ENCODE measurements at places on chromosomes 2 and 18.
A peak's percentile ranks its signal among the peaks of the same experiment; 100 is the strongest.

DNA sequence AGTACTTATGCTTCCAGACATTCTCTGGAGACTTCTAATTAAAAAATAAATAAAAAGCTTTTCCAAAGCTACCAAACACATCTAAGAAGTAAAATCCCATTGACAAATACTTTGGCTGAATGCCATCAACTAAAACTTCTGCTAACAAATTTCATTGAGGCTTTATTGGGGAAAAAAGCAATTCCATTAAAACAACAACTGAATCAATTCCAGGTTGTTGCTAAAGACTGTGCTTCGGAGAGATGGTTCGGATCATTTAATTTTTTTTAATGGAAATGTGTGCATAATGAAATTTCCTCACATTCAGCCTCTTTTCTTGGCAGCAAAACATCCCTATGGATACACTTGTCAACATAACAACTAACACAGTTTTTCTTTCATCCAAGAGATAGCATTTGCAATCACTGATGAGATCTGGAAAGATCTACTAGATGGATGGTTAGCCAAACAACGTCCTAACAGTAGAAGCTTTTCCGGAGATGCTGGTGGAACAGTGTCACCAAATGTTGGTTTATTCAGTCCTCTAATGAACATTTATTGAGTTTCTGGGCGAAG, 446.1 kb upstream of the FAM98A start:
- no peaks in the 10 kb centered on the region for H3K27me3 ChIP-seq
- no peaks in the 10 kb centered on the region for H3K36me3 ChIP-seq
- no peak overlapping the region for H3K27ac ChIP-seq
- no peaks in the 10 kb centered on the region for H3K4me1 ChIP-seq
- no peak for DNase-seq

DNA sequence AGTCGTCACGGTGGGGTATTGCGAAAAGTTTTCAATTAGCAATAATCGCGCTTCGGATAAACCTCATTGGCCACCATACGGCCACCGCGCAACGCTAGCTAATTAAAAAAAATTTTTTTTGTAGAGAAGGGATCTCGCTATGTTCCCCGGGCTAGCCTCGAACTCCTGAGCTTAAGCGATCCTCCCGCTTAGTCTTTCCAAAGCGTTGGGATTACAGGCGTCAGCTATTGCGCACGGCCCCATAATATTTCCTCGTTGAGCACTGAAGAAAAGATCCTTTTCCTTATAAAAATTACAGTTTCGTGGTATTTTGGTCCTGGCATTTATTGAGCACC, 759 bp upstream of the ACTR1B start:
- H3K4me3 ChIP-seq = peak overlapping the region; percentile 91
- 0 out of 2 replicates have a peak, but pooled peaks cover 6% of the 10 kb centered on the region for H3K36me3 ChIP-seq
- no peak for DNase-seq
- H3K27ac ChIP-seq = peak overlapping the region; percentile 70

DNA sequence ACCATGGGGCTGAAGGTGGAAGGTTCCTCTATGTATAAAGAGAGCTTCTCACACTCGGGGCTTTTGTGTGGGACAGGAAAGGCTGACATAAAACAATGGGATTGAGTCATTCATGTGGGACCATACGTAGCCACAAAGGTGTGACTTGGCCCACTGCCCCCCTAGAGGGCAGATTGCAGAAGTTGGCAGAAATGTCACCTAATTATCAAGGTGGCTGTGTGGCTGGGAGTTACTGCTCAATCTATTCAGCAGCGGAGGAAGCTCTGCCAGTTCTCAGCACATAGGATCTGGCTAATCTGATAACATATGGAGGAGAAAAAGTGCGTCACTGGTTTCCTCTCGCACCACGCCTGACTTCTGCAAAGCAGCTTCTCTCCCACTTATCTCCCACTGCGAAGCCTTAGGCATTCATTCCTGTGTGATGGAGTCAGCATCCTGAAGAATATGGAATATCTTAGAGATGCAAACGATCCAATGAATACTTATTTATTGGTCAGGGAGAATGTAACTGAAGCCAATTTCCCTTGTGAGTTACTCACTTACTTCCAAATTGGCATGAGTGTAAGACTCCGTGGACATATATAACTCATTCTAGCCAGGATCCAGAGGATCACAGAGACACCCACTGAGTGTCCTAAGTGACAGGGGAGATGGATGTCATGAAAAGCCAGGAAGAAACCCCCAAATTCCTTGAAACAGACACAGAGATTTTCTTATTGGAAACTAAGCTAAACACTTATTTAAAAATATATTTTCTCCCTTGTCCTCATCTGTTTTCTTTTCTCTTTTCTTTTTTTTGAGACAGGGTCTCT, 344.8 kb downstream of the TGIF1 start:
- H3K27ac ChIP-seq = no peak overlapping the region
- no peaks in the 10 kb centered on the region for H3K27me3 ChIP-seq
- H3K4me3 ChIP-seq = no peak overlapping the region
- no peak for DNase-seq

- peaks cover 23% of the 10 kb centered on the region for H3K36me3 ChIP-seq
- no peaks in the 10 kb centered on the region for H3K27me3 ChIP-seq
- no peak for DNase-seq
- no peak overlapping the region for H3K27ac ChIP-seq
- H3K4me3 ChIP-seq = no peak overlapping the region
Measured at GRCh38 chr2:101106453-101107181, 44.6 kb downstream of the TBC1D8 start.

GRCh38 chr2:129347486-129348217, 631.8 kb upstream of the RAB6C start:
- no peak overlapping the region for H3K27ac ChIP-seq
- DNase-seq = no peak
- H3K36me3 ChIP-seq = no peaks in the 10 kb centered on the region
- no peaks in the 10 kb centered on the region for H3K4me1 ChIP-seq
- no peaks in the 10 kb centered on the region for H3K27me3 ChIP-seq
